RCC 7860 (cell line): ENCODE measurements at places on chromosomes 2 and 18.
A peak's percentile ranks its signal among the peaks of the same experiment; 100 is the strongest.

- DNase-seq, result no peak
Measured at GRCh38 chr2:9765611-9766531, 77.4 kb upstream of the TAF1B start.

GRCh38 chr2:235697041-235697440 is 203.2 kb downstream of the AGAP1 start:
- DNase-seq, result no peak

GRCh38 chr2:40115894-40116293 is 336.0 kb downstream of the SLC8A1 start:
- DNase-seq, result no peak

- no peak for DNase-seq
Measured at GRCh38 chr2:46512185-46512584, 32.8 kb downstream of the TMEM247 start.

- DNase-seq, result no peak
Measured at GRCh38 chr2:241744028-241744754, 9.8 kb downstream of the D2HGDH start.

DNA sequence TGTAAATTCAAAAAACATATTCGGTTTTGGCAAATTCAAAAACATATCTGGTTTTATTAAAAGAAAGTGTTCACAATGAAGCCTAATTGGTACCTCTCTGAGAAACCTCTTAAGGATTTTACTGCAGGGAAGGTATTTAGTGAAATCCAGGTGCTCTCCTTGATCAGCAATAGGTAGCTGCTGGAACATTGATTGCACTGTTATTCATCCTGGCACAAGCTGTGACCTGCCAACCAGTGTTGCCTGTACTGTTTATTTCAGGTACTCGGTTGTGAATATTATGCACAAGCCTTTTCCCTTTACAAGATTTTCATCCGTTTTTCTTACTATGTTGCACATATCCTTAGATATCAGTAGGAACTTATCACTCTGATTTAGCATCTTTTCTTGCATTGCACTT is 155.8 kb upstream of the ZEB2 start:
- no peak for DNase-seq

DNA sequence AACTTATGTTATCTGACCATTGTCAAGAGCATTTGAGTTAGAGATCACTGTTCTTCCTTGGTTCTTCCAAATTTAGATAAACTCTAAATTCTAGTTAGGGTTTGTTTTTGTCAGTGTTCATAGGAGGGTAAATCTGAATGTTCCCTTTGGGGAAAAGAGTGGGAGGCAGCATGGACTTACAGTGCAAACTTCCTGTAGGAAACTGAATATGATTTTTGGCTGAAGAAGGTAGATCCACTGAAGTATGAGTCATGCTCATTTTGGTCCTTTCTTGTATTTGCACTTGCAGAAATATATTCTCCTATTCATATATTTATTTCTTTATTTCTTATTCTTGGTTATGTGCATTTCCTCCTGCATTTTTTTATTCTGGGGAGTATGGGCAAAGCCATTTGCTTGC is 27.3 kb downstream of the CCDC85A start:
- DNase-seq, result no peak

- DNase-seq, result peak; percentile 88
Measured at GRCh38 chr2:217261452-217261851, 401.6 kb upstream of the TNP1 start.

DNA sequence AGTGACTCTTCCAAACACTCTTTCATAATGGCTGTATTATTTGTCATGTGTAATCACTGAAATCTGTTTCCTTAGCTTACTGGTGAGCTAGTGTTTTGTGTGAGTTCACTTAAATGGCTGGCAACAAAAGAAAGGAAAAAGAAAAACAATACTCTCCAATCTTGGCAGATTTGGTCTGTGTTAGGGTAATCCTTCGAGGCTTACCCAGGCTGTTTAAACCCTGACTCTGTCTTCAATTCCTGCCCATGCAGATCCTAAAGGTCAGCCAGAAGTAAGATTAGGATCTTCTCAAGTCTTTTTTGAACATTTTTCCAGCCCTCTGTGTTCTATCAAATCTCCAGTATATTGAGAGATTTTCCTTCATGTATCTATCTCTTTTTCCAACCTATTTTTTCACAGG is 85.3 kb downstream of the CCDC178 start:
- DNase-seq, result no peak

- no peak for DNase-seq
Measured at GRCh38 chr2:46871976-46872381, 43.6 kb downstream of the MCFD2 start.

DNA sequence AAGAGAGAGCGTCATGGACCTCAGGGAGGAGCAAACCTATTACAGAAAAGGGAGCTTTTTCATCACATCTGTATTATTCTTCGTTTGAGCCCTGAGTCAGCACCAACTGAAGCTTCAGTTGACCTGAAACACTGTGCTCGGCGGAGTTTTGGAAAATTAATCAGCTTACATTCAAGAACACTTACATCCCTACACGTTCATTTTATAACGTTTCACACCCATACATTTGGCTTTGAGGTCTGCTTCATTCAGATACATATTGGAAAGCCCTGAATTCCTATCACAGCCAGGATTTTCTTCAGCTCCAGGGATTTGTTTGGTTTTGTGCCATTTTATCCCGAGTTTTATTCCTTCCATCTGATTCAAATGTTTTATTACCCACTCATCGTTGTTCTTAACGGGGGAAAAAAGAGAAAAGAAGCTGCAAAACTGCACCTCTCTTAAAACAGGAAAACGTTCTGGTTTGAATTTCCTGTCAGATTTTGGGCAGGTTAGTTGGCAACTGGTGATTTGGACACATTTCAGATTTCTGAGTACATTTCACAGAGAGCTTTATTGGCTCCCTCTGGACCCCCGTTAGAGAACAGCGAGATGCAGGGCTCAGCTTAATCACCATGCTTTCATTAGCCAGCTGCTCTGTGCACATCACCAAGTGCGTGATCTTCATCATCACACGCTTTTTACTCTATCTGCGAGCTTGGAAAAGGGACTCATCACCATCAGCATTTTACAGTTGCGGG is 88.8 kb downstream of the CDC42EP3 start:
- DNase-seq, result no peak

DNA sequence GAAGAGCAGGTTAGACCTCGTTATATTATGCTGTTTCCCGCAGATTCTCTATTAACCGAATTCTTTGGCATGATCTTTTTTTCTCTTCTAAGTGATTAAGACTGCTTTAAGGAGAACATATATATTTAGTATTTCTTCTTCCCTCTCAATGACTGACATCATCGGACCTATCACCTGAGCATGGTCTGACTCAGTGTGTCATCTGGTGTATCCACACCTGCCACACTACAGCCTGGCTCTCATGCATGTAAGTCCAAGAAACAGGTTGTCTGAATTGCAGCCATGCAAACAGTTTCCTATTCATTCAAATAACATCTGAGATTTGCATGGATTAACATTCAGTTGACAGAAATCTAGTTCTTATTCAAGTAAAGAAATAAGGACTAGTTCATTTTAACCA is 55.1 kb upstream of the CWC22 start:
- DNase-seq, result no peak

DNA sequence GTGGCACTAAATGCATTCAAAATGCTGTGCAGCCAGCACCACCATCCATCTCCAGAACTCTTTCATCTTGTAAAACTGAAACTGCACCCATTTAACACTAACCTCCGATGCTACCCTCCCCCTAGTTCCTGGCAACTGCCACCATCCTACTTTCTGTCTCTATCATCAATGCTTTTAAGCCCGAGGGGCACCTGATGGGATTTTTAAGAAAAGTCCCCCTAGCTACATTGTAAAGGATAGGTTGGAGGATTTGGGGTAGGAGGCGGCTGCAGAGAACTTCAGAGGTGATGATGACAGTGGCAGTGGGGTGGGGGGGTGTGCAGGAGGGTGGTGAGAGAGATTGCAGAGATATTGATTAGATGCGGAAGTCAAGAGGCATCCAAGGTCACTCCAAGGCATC is 10.8 kb upstream of the YWHAQ start:
- DNase-seq, result no peak

GRCh38 chr18:70005580-70005979 is 57.9 kb upstream of the CD226 start:
- DNase-seq, result no peak

- no peak for DNase-seq
Measured at GRCh38 chr2:110876167-110876999, 144.0 kb downstream of the ACOXL start.

DNA sequence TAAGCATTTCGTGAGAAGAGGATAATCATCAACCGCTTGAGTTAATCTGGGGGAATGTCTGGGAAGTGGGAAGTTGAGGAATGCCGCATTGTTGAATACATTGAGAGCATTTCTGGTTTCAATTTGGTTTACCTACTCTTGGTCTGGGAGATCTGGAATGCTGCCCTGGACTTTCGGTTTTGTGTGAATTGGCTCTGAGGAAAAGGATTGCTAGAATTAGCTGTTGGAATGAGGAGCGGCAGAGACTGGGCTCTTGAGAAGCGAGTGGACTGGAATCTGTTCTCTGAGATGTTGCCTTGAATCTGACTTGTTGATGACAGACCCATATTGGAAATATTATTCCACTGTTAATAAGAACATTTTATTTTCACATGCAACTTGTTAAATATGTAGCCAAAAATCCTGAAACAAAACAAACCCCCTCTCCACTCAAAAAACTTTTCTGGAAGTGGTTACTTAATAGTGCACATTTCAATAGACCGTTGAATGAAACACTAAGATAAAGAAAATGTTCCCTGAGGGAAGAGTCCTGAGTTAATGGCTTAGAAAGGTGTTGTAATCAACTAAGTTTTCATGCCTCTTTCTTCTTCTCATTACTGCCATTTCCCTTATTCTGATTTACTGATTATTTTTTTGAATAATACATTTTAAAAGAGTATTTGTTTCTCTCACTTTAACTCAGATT is 50.8 kb downstream of the PTPRM start:
- peak; percentile 87 for DNase-seq

DNA sequence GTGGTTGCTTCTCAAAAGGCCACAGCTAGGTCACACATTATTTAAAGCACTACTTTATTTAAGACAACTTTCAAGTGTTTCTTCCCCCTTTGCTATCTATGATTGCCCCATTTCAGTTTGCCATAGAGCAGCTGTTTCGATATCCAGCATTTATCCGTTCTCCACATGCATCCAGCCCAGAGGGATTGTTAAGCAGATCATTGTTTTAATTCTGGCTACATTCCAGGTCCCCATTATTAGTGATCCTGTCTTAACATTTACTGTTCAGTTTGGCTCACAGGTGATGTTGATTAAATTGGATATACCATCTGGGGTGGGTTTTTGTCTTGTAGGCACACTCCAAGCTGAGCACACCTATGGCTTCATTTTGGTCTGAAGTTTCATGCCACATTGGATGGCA is 638.7 kb downstream of the ZEB2 start:
- no peak for DNase-seq

DNA sequence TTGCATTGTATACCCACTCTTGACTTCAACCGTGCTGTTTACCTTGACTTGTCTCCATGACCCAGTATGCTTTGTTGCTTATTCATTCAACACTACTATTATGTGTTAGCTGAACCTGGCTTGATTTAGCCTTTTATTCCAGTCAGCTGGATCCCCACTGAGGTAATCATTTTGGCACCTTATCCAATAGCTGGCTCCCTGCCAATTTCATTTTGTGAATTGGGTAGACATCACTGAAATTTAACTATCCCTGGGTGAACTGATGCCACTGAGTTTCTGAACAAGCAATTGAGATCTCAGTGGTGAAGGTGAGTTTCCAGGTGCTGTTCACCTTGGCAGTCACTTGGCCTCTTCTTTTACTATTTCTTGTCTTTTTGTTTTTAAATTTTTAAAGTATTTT is 584.3 kb downstream of the ADCYAP1 start:
- no peak for DNase-seq

DNA sequence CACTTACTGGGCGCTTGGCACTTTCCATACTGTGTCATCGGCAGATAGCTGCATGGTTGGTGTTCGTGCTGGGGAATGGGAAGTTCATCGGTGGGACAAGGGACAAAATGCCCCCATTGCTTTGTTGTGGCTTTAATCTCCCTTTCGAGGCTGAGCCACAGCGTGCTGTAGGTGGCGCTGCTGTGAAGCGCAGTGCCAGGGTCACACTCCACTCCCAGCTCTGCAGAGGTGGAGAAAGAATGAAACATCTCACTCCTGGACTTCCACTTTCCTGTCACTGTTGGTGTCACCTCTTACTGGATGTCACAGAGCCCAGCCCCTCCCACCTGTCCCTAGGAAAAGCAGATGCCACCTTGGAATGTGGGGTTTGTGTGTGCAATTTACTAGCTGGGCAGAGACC is 8.7 kb downstream of the TYMS start:
- DNase-seq, result no peak

GRCh38 chr2:104016801-104017200 is 837.1 kb upstream of the POU3F3 start:
- DNase-seq, result no peak

DNA sequence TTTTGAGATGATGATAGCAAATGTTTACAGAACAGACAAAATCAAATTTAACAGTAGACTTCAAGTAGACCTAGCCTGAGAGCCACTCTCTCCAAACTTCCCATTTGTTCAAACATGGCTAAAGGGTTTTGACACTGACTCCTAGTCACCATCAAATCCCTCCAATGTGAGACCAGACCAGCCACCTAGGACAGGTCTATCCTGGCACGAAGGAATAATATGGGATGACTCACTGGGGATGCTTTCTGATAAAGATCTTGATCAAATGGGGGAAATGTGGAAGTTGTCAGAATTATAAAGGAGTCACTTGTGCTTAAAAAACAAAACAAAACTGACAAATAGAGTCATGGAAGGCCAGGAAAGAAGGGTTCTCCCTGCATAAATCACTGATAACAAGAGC is 95.7 kb downstream of the EDAR start:
- DNase-seq, result no peak

DNA sequence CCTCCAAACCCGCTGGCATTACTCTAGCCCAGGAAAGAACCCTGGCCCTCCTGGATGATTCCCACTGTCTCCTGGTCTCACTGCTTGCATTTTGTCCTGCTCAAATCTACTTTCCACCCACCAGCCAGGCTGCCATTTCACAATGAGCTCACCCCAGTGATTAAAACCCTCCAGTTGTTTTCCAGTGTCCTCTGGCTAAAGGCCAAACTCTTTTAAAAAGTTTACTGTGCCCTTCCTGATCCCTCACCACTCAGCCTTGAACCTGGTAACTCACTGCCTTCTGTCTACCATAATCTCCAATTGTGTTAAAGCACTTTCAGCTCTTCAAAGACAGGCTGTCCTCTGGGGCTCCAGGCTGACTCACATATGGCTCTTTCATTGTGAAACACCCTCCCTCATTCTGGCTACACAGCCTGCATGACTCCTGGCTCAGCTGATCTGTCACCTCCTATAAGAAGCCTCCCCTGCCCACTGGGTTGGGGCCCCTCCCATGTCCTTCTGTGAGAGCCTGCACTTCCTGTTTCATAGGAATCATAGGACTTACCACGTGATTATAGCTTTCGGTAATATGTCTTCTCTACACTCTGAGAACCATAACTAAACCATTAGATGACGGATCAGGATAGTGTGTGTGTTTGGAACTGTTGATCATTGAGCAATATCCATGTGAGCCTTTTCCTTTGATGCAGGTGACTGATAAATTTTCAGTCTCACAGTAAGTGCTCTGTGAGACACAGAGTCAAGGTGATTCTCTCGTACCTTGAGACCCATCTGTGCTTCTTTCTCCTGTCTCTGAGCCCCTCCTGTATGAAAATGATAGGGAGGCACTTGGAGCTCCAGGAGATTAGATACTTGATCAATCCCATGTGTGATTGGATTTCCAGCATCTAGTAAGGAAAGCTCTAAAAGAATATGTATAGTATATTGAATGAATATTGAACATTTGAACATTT is 590.8 kb upstream of the ID2 start:
- peak; percentile 86 for DNase-seq
